ENCODE measurements at places on chromosomes 3 and 15.

GRCh38 chr3:135325096-135325495 lies 530.0 kb downstream of the EPHB1 start:
- no peak for DNase-seq

DNA sequence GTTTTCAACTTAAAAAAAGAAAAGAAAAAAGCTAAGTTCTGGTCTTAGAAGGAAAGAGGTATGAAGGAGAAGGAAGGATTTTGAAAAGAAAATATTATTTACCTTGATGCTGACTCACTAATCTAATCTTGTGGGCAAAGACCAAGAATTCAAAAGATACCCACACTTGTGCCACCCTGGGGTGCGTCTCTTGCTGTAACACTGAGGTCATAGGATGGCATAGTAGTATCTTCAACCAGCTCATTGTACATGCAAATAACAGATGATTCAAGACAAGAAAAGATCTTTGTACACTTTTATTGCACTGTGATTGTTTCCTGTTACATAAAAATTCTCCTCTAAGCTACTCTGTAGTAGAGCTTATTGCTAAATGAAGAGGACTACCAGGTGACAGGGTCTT lies 17.3 kb downstream of the PLS1 start:
- no peak for DNase-seq

DNA sequence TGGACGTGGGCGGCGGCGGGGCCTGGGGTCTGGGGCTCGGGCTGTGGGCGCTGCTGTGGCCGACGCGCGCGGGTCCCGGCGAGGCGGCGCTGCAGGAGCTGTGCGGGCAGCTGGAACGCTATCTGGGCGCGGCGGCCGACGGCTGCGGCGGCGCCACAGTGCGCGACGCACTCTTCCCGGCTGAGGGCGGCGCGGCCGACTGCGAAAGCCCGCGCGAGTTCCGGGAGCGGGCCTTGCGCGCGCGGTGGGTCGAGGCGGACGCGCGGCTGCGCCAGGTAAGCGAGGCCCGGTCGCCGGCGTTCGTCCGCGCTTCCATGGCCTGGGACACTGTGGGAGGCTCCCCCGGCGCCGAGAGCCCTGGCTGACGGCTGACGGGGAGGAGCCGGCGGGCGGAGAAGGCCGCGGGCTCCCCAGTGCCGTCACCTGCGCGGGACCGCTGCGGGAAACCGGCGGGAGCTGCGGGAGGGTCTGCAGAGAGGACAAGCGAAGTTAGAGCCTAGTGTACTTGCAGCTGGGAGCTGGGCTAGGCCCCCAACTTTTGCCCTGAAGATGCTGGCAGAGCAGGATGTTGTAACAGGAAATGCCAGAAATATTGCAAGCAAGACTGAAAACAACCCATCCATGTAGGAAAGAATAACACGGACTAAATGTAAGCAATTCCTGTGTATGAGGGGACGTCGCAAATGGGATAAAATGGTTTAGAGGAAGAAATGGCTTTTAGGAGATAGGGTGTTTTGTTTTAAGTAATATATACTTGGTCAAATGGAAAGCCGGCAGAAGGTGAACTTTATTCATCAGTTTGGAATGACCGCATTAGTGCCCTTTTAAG lies 847 bp downstream of the WHAMM start:
- peak; percentile 27 for DNase-seq

DNA sequence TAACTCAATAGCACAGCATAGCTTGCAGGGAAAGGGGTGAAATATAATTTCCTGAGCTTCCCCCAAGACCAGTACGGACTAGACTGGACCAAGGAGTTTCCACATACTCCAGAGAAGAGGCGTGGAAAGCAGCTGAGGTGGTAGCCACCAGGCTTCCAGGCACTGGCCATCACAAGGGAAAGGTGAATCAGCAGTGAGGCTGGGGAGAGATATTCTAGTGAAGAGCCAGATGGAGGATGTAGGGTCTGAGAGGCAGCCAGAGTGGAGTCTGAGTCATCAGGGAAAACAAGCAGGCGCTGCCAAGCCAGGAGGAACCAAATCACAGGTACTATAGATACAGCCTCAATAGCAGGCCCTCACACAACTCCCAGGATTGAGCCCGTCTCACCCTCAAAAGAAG lies 9.6 kb upstream of the RASA2 start:
- no peak for DNase-seq

DNA sequence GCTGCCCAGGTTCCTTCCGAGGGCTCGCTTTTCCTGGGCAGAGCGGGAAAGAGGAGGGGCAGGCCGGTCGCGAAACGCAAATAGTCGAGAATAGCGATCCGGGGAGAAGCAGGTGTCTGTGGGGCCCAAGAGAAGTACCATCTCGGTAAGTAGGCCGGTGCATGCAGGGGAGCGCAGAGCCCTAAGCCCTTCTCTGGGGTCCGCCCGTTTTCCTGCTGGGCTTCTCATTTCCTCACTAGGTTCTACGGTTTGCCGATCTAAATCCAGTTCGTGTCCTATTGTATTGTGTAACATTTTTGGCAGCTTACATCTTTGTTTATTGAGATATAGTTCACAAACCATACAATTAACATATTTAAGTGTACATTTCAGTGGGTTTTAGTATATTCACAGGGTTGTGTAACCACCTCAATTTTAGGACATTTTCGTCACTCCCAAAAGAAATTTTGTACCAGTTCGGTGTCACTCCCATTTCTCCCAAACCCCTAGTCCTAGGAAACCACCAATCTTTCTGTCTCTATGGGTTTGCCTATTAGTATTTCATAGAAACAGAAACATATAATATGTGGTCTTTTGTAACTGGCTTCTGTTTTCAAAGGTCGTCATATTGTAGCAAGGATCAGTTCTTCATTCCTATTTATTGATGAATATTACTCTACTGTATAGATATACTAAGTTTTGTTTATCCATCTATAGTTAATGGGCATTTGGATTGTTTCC lies 6.8 kb upstream of the TRIM69 start:
- no peak for DNase-seq

- no peak for DNase-seq
Measured at GRCh38 chr3:157029365-157029790, 130.6 kb downstream of the CCNL1 start.

GRCh38 chr15:31381801-31382712 lies 55.4 kb downstream of the KLF13 start:
- DNase-seq: no peak

DNA sequence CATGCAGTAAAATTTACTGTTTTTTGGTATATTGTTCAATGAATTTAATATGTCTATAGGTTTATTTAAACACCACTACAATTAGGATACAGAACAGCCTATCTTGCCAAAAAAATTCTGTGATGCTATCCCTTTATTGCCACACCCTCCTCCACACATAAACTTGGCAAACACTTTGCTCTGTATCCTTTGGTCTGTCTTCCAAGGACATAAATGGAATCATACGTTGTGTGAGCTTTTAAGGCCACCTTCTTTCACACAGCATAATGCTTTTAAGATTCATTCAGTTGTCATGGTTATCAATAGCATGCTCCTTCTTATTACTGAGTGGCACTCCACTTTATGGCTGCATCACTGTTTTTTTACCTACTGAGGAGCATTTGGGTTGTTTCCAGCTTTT lies 71.5 kb downstream of the CERS3 start:
- DNase-seq: no peak

GRCh38 chr3:154973851-154974250 lies 106.3 kb upstream of the MME start:
- no peak for DNase-seq

- no peak for DNase-seq
Measured at GRCh38 chr3:78659386-78659987, 1108.3 kb downstream of the ROBO1 start.

GRCh38 chr3:105967117-105967516 lies 98.3 kb upstream of the CBLB start:
- DNase-seq: no peak

- DNase-seq: no peak
Measured at GRCh38 chr3:58116985-58117384, 93.8 kb downstream of the DNASE1L3 start.

DNA sequence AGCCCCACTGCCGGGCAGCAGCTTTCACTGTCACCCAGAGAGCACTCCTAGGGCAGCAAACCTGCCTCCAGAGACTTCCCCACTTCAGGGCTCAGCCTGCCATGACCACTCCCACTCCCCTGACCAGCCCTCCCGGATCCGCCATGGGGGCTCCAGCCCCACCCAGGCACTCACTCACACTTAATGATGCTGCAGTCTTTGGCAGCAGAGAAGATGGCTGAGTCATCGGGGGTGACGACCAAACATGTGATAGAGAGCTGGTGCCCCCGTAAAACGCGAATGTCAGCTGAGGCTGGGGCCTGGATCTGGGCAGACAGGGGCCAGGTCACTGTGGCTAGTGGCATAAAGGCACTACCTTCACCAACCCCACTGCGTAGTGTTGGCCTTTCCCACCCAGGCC lies 4.7 kb downstream of the RRP9 start:
- DNase-seq: no peak

DNA sequence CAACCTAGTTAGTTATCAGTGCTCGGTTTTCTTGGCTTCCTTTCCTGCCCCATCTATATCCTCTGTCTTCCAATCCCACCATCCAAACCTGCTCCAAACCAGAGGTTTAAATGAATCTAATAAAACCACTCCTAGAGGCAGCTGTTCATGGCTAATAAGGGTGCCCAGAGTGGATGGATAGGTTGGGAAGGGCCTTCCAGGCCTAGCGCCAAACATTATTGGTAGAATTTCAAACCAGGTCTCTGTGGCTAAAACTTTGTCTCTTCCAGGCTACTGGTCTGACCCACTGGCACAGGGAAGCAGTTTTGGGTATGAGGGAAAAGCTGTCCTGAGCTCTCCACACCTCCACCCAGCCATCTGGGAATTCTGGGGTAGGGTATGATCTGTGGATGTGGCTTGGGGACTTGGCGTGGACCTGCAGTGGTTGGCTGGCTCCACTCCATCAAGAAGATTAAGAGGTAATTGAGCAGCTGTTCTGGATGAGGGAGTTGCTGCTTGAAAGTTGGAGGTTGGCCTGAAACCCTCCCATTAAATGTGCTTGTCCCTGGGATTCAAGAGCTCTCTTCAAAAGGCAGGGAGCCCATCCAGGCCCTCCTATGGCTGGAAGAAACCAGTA lies 29.3 kb upstream of the INSYN1 start:
- DNase-seq: no peak

GRCh38 chr15:89225588-89225987 lies 4.2 kb upstream of the RLBP1 start:
- no peak for DNase-seq

GRCh38 chr3:118525077-118525476 lies 509.6 kb downstream of the IGSF11 start:
- no peak for DNase-seq

DNA sequence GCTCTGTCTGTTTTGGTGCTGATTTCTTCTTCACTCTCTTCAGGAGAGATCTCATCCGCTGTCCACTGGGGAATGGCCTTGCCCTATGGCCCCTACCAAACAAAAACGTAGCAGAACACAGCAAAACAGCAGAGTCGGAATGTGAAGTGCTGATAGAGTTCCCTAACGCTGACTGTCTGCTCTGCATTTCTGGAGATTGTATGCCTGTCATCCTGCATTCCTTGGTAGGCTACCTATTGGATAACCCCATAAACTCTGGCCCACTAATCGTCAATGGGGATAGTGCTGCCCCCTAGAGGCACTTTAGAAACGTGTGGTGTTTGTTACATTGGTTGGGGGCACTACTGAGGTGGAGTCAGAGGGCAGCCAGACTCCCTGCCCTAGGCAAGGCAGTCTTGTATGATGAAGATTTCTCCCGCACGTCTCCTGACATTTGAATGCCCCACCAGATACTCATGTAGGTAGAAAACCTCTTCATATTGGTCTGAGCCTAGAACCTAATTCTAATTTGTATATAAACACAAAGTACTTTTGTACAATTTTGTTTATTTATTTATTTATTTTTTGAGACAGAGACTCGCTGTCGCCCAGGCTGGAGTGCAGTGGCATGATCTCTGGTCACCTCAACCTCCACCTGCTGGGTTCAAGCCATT lies 15.6 kb upstream of the MAGEF1 start:
- DNase-seq: peak; percentile 31

DNA sequence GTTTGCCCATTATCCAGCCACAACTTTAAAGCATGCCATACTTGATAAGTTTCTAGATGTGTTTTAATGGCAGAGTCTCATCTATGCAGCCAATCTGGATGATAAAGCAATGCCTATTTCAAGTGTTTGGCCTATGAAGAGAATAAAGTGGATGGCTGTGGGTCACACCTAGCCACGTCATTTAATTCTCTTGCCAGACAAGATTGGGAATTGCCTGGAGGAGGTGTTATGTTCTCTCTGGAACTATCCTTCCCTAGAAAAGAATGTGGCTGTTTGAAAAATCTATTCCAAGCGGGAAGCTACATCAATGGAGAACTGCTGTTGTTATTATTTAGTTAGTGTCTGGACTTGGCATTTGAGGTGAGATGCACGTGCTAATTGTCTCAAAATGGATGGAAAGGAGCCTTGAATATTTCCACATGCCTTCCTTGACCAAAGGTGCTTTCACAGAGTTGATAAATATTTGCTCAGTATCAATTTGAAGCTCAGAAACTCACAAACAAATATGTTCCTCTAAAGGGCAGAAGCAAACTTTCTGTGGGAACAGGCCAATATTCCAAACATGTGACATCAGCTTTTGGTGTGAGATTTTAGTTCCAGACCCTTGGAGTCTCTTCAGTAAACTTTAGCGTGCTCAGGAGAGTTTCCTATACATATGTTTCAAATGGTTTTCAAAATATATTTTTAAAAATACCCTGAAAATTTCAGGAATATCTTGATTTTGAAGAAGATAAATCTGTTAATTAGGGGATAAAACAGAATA lies 510.6 kb upstream of the SGO1 start:
- no peak for DNase-seq

DNA sequence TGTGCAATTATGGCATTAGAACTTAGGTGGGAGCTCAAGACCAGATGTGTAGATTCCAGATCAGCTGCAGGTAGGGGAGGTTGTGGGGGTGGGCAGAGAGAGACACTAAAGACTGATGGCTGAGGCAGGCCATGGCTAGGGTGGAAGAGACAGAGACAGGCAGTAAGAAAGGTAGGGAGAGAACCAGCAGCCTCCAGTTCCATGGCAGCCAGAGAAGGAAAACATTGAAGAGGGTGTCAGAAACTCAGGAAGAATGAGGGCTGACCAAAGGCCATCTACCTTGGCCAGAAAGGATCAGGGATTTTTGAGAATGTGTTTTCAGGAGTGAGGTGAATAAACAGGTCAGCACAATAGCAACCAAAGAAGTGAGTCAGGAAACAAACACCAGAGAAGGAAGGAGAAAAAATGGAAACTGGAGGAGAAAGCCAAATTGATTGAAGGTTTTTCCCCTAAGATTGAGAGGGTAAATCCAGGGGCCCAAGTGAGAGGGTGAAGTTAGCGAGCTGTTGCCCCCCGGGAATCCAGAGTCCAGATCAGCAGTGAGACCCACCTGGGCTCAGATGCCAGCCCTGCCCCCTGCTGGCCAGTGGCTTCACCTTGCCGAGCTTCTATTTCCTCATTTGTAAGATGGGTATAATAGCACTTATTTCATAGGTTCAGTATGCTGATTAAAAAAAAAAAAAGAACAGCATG lies 41.0 kb downstream of the ABHD2 start:
- DNase-seq: peak; percentile 32

GRCh38 chr15:90327311-90327710 lies 24.8 kb upstream of the ZNF774 start:
- no peak for DNase-seq

DNA sequence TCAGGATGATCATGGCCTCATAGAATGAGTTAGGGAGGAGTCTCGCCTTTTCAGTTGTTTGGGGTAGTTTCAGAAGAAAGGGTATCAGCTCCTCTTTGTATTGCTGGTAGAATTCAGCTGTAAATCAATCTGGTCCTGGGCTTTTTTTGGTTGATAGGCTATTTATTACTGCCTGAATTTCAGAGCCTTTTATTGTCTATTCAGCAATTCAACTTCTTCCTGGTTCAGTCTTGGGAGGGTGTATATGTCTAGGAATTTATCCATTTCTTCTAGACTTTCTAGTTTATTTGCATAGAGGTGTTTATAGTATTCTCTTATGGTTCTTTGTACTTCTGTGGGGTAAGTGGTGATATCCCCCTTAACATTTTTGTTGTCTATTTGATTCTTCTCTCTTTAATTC lies 1024.2 kb downstream of the DIPK2A start:
- no peak for DNase-seq

All from effector memory CD8-positive, alpha-beta T cell (primary cell).